ENCODE measurements at places on chromosomes 5 and 9.

GRCh38 chr9:70257991-70258691 is 637 bp upstream of the SMC5 start:
- no peak for DNase-seq

DNA sequence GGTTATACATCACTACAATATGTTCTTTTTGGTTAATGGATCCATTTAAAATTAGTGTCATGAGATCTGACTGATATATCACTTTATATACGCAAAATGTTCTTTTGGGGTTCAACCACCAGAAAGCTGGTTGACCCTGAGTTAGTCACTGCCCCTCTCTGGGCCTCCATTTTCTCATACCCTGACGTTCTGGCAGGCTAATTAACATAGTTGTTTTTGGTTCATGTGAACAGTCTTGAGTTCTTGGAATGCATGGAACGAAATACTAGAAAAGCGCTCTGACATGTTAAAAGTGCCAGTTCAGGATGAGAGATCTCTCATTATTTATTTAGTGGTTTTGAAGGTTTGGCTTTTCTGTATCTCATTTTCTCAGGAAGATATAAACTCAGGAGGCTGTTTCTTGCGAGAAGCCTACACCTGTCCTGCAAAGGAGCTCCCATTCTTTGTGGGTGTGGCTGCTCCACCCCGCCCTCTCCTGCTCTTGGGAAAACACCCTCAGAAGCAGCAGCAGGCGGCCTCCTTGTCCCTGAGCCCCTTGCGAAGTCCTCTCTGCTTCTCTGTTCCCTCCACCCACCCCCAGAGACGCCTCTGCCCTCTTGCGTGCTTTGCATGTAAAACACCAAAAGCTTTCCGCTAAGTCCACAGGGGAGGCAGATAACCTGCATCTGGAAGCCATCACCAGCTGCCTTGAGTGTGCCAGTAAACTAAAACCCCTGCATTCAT is 302.4 kb upstream of the PANK3 start:
- no peak for DNase-seq

- DNase-seq, result no peak
Measured at GRCh38 chr5:135429301-135430134, 17.6 kb downstream of the DCANP1 start.

- no peak for DNase-seq
Measured at GRCh38 chr9:125663127-125663526, 43.9 kb downstream of the MAPKAP1 start.

- no peak for DNase-seq
Measured at GRCh38 chr9:91465420-91465819, 41.8 kb upstream of the NFIL3 start.

- DNase-seq, result no peak
Measured at GRCh38 chr5:69517763-69518212, 25.2 kb downstream of the OCLN start.

- no peak for DNase-seq
Measured at GRCh38 chr9:89945133-89945532, 340.3 kb downstream of the GADD45G start.

DNA sequence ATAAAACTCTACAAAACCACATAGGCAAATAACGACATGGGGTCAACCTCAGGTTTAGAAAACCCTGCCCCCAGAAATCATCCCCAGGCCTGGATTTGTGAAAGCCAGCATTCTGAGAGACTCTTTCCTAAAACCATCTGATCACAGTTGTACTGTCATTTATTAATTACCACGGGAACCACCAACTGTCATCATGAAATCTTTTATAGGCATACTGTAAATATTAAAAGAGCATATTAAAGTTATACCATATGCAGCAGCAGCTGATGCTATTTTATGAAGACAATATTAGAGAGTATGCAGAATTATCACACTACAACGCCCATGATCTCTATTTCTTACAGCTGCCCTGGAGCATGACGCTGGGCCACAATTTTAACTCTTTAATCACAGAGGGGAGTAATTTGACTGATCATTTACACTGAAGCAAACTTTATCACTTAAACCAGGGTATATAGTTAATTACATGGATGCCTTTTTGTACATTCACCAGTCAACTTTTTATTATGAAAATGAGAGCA is 9.0 kb upstream of the ZDHHC21 start:
- no peak for DNase-seq

DNA sequence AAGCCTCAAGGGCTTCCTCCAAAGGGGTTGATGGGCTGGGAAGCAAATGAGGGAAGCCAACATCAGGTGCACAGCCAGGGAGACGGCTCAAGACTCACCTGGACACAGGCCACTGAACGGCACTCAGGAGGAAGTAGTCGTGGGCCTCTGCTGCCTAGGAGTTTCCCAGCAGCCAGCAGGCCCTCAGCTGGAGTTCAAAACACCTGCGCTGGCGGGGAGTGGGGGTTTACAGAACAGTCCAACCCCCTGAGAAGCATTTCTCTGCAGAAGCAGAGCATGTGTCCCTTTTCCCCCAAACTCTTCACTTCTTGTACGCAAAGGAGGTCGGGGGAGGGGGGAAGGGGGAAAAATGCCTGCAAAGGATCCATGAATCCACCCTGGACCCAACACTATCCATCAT is 2.3 kb downstream of the WHRN start:
- DNase-seq, result no peak

GRCh38 chr5:158714049-158714643 is 385.6 kb downstream of the EBF1 start:
- DNase-seq, result no peak

DNA sequence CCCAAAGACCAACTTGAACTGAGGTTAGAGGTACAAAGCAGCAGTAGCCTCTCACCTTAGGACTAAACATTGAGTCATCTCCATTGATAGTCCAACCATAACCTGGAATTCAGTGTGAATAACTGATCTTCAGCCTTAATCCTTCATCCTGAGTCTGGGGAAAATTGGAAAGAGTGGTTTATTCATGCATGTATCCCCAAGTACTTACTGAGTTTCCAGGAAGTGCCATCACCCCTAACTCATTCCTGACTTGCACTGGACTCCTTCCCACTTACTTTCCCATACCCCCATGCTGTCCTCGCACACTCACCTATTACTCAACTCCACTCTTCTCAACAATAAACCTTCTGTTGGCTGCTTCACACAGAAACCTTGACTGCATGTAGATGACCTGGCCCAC is 161.4 kb upstream of the ZNF462 start:
- no peak for DNase-seq

- no peak for DNase-seq
Measured at GRCh38 chr9:132183134-132183533, 21.3 kb downstream of the NTNG2 start.

- no peak for DNase-seq
Measured at GRCh38 chr5:125033602-125034001, 287.2 kb upstream of the ZNF608 start.

DNA sequence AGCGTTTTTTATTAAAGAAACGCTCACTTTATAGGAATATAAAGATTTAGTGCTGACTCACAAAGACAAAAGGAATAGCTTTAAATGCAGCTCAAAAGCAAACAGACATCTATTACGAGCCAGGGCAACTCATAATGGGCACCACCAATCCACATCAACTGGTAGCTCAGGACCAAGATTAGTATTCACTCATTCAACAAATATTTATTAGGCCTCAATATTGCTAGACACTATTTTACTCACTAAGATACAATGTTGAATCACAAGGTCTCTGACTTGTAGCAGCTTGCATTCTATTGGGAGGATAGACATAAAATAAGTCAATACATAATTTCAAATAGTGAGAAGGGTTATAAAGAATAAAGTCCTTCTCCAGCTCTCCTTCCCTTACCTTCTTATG is 8.0 kb upstream of the MAN2A1 start:
- no peak for DNase-seq

DNA sequence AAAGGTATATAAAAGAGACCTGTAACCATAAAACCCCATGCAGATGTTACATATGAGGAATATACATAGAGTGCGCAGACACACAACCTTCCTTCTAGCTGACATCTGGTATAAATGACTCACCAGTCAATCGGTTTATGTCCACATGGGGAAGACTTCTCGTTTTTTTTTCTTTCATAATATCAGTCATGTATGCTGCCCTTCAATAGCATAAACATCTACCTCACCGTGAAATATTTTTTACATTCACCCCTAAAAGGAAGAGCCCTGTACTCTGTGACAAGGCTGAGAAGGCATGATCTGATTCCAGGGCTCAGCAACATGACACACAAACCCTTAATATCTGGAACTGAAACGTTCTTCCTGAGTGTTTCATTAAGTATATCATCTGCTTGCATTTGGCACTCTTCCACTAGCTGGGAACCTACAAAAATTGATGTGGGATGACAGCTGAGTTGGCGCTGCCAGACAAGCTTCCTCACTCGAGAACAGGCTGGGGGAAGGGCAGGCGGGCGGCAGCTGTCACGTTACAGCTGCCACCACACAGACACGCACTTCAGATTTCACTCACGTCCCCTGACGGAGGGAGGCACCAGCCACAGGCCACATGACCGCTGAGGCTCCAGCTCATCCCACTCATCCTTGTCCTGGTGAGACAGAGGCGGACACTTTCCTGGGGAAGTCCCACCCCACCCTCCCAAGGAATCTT is 74.2 kb downstream of the SHB start:
- no peak for DNase-seq

DNA sequence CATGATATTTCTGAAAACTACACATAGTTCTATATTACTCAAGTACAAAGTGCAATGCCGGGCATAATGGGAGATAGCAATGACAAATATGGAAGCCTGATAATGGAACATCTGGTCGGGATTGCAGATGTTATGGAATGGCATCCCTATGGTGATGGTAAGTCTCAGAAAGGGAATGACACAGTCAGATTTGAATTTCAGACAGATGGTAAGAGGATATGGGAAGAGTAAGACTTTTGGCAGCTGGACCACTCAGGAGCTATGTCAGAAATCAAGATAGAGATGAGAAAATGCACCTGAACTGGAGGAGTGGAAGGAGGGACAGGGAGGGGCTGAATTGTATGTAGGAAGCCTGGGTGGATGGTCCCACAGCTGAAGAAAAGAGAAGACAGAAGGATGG is 200.0 kb downstream of the DTWD2 start:
- DNase-seq, result no peak

- DNase-seq, result no peak
Measured at GRCh38 chr5:180704362-180704761, 35.5 kb downstream of the OR2Y1 start.

DNA sequence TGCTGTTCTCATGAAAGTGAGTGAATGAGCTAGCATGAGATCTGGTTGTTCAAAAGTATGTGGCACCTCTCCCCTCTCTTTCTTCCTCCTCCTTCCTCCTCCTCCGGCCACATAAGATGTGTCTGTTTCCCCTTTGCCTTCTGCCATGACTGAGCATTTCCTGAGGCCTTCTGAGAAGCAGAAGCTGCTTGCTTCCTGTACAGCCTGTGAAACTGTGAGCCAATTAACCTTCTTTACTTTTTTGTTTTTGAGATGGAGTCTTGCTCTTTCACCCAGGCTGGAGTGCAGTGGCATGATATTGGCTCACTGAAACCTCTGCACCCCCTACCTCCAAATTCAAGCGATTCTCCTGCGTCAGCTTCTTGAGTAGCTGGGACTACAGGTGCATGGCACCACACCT is 6.1 kb downstream of the S100Z start:
- DNase-seq, result peak; percentile 8

DNA sequence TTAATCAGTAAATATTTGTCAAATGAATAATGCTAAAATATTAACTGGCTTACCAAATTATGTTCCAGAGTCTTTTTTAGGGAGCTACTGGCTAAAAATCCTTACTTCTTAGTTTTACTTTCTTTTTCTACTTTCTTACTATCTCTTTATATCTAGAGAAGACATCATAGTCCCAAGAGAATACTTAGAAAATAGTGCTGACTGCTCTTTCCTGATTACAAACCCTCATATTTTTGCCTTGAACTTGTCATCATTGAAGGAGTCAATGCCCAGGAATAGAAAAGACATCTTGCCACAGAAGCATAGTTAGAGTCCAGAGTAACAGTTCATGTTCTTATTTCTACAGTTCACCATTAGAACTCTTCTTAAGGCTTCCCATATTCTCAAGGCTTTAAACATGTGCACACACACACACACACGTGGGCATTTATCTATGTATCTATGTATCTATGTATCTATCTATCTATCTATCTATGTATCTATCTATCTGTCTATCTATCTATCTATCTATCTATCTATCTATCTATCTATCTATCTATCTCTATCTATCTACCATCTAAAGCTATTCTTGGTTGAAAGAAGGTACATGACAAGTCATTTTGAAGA is 654.3 kb downstream of the ANXA1 start:
- DNase-seq, result no peak

- no peak for DNase-seq
Measured at GRCh38 chr5:149221326-149221725, 50.3 kb upstream of the AFAP1L1 start.

- no peak for DNase-seq
Measured at GRCh38 chr5:172741206-172741582, 29.8 kb downstream of the DUSP1 start.

DNA sequence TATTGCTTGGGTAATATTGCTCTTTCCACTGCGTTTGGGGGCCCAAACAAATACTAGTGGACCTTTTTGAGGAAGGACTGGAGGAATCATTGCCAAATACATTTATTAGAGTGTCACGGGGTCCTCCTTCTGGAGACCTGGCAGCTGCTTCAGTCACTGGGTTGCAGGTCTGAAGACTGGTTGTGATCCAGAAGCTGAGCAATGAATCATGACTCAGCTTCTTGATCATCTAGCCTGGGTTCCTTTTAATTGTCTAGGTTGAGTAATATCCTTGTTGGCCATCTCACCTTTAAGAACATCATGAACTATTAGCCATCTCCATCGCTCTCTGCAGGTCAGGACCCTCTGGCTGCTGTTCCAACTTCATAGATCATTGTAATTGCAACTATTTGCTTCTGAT is 15.4 kb upstream of the UBAP1 start:
- DNase-seq, result no peak

- DNase-seq, result no peak
Measured at GRCh38 chr5:39360471-39361111, 3.7 kb downstream of the C9 start.

GRCh38 chr5:67996596-67996995 is 219.0 kb upstream of the PIK3R1 start:
- DNase-seq, result no peak

- no peak for DNase-seq
Measured at GRCh38 chr9:19247420-19247819, 16.9 kb downstream of the DENND4C start.

GRCh38 chr5:150541895-150542294 is 34.0 kb downstream of the NDST1 start:
- DNase-seq, result no peak

DNA sequence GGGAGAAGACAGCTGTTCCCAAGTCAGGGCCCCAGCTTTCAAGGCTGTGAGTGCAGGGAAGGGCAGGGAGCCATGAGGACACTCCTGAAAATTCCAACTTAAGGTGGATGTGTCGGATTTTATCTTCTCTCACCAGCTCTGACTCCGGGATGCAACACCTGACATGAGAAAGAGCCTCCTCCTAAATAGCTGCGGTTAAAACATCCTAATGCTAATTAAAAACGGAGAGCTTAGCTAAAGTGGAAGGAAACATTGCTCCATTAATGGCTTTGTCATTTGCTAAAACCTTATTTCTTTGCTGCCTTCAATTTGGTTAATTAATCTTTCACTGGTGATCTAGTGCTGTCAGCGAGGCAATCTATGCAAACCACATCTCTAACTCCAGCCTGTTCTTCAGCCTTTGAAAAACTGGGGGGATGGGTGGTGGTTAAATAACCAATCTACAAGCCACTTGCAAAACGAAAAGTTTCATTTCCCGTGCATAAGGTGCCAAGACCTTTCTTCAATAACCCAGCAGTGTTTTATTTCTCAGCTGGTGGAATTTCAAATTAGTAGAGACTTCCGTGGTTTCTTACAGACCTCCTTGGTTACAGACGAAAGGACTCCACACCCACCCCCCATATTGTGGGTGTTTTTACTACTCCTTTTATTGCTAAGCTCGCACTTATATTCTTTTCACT is 379.6 kb downstream of the MLLT3 start:
- DNase-seq, result no peak
